ENCODE measurements at places on chromosomes 11 and 22.
A peak's percentile ranks its signal among the peaks of the same experiment; 100 is the strongest.

DNA sequence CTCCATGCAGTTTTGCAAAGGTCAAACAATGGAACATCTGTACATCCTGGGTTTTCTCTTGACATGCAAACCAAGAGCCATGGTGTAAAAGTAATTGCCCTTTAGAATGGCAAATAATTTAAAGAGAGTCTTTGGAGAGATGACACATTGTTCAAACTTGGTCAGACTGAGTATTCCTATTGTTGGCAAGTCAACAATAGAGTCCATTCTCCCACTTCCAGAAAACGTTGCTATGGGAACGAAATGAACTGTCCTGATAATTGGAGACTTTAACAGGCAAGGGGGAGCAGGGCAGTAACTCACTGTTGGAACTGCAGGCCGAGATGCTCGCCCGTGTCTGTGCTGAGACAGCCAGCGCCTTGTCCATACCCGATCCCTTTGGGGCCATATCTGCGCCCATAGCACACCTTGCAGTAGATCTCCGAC is 13.9 kb downstream of the CSRP3 start:
- DNase-seq, result no peak

DNA sequence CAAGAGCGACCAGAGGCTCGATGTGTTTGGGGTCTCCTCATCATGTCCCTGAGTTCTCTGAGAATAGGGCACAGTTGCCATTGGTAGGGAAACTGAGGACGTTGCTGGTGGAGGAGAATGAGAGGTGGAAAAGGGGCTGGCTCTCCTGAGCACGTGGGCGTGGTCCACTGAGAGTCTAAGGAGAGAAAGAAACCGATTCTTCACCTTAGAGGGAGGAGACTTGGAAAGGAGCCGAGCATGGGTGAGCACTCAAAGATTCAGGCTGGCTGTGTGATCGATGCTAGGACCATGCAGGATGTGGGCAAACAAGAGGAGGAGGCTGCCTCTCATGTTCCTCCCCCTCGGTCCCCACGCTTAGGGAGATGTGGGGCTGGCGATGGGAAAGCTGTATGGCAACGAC is 19.8 kb upstream of the TLCD5 start:
- DNase-seq, result no peak

DNA sequence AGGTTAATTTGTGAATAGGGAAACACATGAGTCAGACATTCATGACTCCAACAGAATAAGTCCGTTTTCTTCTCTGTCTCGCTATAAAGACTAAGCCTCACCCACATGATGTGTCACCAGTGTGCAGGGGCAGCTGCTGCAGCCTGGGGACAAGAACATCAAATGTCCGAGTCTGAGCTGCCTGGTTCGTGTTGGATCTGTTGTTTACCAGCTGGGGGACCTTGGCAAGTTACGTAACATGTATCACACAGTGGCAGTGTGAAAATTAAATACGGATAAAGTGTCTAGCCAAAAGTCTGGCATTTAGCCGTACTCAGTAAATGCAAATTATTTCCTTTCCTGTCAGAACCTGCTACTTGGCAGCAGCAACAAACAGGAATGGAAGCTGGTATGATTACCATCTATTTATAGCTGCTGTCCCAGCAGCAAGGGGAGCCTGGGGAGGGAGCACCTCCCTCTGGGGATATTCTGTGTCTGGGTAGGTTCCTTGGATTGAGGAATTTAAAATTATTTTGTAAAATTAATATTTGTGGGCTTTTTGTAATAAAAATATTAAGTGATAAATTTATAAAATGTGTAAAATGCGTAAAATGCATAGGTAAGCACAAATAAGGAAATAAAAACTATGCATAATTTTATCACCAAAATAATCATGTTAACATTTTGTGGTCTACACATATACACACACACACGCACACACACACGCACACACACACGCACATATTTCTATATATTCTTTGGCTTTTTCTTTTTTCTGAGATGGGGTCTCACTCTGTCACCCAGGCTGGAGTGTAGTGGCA is 1.3 kb upstream of the CLDN25 start:
- peak; percentile 4 for DNase-seq

GRCh38 chr11:34068111-34068510 is 16.6 kb downstream of the CAPRIN1 start:
- DNase-seq, result peak; percentile 75

DNA sequence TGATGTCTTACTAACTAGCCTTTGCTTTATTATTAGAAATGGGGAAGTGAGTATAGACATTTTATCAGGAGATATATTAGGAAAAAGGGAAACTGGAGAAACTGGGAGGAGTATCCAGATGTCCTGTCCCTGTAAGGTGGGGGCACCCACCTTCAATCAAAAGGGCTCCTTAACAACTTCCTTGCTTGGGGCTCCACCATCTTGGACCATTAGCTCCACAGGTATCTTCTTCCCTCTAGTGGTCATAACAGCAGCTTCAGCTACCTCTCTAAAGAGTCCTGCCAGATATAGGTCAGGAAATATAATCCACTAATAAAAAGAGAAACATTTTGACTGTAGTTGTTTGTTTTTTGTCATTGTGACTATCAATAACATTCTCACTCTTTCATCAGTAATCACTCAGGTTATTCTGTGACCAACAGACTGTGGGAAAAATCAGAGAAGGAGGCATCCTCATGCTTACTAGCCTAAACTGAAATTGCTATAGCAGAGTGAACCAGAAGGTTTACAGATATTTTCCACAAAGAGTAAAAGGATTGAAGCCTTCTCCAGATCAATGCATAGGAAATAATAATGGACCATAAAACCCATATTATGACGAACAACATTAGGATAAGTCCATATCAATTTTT is 10.4 kb downstream of the OR51B4 start:
- DNase-seq, result peak; percentile 57

- DNase-seq, result no peak
Measured at GRCh38 chr11:12392672-12393071, 15.3 kb downstream of the PARVA start.

DNA sequence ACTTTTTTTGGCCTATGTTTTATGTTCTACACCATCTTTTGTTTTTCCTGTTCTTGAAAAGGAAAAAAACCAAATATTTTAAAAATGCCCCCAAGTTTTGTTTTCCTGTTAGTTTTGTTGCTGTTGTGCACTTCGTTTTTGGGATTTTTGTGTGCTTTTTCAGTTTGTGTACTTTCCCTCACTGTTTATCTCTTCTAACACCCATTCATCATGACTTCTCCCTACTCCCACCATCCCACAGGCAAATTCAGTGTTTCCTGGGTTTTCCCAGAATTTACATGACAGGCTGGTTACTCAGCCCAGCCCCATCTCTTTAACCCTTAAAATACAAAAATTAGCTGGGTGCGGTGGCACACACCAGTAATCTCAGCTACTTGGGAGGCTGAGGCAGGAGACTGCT is 15.6 kb downstream of the TMEM123 start:
- no peak for DNase-seq

DNA sequence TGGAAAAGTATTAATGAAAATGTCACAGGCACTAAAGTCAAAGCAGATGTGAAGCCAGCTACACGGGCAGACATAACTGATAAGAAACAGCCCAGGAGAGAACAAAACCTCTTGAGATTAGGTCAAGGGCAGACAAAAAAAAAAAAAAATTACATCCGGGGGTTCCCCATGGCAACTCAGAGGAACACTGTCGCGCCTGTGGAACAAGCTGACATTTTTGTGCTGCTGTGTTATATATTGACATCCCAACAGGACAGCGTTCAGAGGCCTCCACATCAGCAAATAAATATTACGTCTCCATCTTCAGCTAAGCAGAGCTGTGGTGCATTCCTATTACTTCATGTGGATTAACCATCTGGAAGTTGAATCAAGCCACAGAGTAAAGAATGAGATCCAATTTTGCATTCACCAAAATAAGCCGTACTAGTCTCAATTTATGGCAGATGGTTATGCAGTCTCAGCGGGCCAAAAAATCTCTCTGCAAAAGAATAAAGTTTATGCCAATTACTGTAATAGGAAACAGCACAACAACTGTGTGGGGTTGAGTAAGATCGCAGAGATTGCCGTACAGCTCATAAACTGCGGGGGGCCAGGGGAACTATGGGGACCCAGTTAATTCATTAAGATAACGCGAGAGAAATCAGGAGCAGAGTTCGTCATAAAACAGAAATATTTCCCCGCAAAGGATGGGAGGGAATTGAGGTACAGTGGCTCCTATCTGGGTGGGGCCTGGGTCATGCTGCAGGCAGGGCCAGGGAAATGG is 41.3 kb upstream of the MN1 start:
- peak; percentile 57 for DNase-seq

- no peak for DNase-seq
Measured at GRCh38 chr11:2540992-2541680, 96.3 kb downstream of the KCNQ1 start.

DNA sequence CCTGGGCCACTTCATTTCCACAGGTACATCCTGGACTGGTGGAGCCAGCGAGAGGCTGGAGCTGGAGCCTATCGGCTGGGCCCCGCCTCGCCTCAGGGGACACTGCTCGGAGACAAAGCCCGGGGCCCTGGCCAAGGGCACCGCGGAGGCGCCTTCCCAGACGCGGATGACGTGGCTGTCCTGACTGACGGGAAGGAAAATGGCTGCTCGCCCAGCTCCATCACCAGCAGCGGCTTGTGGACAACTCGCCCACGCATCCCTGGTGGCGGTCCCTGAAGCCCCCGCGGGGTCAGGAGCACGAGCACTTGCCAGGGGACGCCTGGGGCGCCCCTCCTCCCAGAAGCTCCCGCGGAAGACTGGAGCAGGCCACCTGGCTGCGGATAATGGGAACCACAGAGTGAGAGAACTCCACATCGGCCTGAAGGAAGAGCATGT is 49.6 kb downstream of the CECR2 start:
- DNase-seq, result no peak

DNA sequence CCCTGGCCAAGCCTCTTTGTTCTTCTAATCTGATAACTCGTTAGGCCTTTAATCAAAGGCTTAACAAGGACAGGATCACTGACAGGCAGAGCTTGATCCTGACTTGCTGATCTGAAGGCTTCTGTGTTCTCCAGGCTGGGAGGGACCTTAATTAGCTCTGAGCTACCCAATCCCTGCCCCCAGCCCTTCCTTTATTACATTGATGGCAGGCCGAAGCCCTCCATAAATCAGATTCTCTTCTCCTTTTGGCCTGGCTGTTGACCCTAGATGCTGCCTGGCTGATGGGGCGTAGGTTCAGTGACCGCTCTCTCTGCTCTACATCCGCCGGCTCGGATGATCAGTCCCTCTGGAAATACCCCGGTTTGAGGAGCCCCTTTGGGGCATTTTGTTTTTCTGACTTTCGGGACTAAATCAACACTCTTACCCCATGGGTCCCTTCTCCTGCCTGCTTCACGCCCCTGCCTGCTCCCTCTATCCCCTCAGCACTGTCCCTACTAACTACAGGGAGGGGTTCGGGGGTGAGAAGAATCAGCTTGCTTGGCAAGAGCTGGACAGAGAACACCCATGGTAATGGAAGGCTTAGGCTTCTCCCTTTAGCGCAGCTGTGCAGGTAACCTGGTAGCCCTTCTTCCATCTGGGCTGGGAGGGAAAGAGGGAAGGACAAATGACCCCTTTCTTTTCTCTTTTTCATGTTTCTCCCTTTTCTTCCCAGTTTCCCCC is 10.0 kb upstream of the RRM1 start:
- DNase-seq, result no peak

DNA sequence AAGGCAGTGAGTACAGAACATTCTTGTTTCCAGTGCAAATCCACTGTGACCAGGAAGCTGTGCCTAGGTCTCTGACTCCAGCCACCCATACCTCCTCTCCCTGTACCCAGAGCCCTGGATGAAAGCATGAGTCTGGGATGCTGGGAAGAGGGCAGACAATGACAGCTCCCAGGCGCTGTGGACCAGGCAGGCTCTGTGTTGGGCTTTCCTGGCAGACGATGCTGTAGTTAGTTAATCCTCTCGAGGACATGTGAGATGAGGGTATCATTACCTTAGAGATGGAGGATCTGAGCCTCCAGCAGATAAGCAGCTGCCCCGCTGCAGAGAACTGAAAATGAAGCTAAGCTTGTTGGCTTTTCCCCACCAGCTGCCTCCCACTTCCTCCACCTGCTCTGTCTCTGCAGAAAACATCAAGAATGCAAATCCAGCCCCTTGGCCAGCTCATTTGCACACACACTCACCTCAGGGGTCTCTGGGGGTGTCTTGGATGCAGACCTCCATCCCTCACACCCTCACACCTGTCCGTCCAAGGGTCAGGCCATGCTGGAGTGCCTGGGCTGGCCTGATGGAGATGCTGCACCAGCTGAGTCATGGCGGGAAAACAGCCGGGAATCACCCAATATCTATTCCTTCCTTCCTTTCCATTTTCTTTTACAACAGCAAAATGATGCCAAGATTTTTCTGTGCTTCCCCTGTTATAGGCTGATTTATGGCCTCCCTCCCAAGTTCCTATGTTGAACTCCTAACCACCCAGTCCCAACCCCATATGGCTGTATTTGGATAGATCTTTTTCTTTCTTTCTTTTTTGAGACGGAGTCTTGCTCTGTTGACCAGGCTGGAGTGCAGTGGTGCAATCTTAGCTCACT is 94.9 kb upstream of the SEPTIN5 start:
- DNase-seq, result no peak

- DNase-seq, result no peak
Measured at GRCh38 chr11:65401073-65401802, 14.8 kb downstream of the FRMD8 start.

DNA sequence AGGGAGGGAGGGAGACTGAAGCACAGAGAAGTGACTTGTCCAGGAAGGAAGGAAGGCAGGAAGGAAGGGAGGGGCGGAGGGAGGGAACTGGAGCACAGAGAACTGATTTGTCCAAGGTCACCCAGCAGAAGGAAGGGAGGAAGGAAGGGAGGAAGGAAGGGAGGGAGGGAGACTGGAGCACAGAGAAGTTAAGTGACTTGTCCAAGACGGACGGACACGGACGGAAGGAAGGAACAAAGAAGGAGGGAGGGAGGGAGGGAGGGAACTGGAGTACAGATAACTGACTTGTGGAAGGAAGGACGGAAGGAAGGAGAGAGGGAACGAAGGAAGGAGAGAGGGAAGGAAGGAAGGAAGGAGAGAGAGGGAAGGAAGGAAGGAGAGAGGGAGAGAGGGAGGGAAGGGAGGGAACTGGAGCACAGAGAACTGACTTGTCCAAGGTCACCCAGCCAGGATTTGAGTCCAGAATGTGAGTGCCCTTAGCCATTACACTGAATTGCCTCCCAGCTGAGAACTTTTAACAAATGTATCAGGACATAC is 1.5 kb downstream of the SLC35F2 start:
- no peak for DNase-seq

DNA sequence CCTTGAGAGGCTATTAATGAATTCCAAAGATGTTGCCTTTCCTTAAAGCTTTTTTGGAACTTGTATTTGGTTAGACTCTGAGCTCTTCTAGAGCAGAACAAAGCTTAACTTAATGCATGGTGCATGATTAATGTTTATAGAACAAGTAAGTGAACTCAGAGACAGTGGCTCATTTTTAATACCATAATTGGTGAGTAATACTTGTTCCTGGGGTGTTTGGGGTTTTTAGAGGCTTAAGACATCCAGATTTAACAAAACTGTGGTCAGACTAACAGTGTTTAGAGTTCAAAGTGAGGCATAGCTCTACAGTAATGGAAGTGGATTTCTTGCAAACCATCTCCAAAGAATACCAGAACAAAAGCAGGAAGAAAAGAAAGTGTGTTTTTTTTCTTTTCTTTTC is 73.7 kb upstream of the CTSC start:
- DNase-seq, result peak; percentile 23

Measured in fibroblast of the aortic adventitia (primary cell).